ENCODE measurements at places on chromosomes 2 and 18.

GRCh38 chr2:181218401-181218821 is 238.0 kb downstream of the UBE2E3 start:
- no peak for DNase-seq

DNA sequence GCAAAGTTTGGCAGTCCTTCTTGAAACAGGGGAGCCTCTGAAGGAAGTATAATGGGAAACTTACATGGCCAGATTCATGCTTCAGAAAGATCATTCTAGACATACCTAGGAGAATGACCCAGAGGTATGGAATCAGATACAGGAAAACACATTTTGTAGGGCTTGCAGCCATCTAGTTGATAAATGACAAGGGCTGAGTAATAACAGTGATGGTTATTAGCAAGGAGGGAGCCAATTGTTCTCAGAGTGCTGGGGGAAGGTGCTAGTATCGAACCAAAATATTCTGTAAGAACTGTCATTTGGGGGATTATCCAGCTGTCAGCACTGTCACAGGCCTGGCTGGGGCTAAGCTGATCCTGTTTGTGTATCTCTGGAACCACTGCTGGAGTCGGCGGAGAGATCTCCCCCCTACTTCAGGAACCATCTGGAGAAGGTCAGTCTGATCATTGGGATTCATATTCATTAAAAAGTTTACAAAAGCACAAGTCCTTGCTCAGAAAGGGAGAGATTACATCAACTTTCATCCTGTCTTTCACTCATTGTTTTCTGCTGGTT is 113.8 kb upstream of the THSD7B start:
- no peak for DNase-seq

DNA sequence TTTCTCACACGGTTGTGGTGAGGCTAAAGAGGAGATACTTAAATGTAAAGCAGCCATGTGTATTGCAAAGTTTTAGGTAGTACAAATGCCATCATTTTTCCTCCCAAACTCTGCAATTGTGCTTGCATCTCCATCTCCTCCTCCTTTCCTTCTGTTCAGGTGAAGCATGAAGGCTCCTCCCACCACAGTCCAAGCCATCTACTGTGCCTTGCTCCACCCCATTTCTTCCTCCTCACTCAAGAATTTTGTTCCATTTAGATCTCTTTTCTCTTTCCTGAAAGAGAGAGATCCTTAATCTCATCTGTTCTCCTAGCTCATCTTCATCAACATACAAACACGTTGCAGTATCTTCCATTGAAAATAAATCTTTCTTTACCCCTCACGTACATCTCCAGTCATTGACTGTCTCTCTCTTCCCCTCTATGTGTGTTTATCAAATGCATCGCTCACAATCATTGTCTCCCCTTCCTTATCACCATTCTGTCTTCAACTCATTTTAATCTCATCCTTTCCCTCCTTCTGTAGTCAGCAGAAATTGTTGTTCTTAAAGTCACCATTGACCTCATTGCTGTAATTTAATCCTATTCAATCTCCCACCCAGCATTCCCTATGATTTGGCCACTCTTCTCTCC is 392.1 kb downstream of the RAD51AP2 start:
- no peak for DNase-seq

GRCh38 chr18:48941672-48942071 is 9.1 kb downstream of the SMAD7 start:
- DNase-seq, result no peak

GRCh38 chr18:56522816-56523215 is 115.6 kb downstream of the TXNL1 start:
- DNase-seq, result no peak

DNA sequence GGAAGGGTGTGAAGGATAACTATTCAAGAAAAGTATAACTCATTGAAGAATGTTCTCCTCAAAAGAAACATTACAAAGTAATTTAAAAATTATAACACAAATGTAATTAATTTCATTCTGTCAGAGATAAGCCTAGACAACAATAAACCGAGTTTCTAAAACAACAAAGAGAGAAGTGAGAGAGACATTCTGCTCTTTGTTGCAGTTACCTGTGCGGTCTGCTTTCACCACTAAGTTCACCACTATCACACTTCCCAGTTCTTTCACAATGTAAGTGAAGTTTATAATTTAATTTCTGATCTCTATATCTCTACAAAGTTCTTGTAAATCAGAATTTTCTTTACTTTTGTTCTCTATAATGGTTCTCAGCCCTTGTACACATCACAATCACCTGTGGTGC is 76.3 kb upstream of the FRZB start:
- no peak for DNase-seq

DNA sequence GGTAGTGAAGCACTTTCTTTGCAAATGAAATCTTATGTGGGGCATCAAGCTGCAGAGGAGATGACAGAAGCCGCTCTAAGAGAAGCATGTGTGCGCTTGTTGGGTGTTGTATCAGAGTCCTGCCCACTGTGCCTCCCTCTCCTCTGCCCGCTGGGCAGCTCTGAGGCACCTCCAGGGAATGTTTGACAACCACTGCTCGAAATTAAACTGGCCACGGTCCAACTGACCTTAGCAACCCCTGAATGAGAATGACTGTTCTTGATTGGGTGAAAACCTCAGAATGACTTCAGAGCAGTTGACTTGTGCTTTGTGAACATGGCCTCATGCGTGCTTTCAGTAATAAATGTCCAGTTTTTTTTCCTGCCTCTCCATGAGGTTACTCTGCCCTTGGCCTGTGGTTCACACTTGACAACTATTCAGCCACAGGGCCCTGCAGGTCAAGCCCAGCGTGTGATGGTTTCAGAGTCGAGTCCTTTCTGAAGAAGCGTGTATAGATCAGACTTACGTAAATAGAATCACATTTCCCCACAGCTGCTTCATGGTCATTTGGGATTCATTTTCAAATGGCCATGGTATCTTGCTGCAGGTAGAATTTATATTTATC is 94.9 kb downstream of the SLC4A3 start:
- no peak for DNase-seq

GRCh38 chr2:217153510-217153909 is 293.6 kb upstream of the TNP1 start:
- DNase-seq, result no peak

GRCh38 chr2:111139637-111140317 is 19.1 kb downstream of the BCL2L11 start:
- DNase-seq, result no peak

DNA sequence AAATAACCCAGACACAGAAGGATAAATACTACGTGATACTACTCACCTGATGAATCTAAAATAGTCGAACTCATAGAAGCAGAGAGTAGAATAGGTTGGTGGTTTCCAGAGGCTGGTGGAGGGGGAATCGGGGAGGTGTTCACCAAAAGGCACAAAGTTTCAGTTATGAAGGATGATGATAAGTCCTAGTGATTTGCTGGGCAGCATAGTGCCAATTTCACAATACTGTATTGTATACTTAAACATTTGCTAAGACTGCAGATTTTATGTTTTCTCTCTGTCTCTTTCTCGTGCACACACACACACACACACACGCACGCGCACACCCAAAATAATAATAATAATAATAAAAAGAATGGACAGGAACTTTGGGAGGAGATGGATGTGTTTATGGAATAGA is 220.3 kb upstream of the EPAS1 start:
- DNase-seq, result no peak

GRCh38 chr2:216888081-216888480 is 28.2 kb upstream of the TNP1 start:
- no peak for DNase-seq

DNA sequence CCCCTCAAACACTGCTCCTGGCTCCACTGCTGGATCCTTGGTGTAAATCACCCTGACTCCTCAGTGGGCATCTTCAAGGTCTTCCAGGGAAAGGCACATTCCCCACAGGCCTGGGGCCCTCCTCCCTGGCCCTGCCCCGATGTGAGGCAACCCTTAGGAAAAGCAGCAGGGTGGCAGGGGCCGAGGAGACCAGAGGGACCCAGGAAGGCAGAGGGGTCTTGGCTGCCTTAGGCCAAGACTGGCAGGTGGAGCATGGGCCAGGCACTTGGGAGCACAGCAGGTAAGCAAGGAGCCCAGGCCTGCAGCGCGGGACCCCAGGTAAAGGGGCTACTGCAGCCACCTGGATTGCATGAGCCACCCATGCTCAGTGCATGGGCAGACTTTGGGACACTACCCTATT is 96.9 kb downstream of the GYPC start:
- DNase-seq, result no peak

All from globus pallidus (tissue), 1 donor.